ENCODE measurements at places on chromosomes 2 and 18. TPM values are rescaled to one million over a fixed set of nuclear protein-coding genes. Genes with fewer than 3 reads are reported as not detected.

Gene NMUR1
- total RNA-seq: not detected

Gene SLC5A7
- total RNA-seq: not detected

Gene ALPI
- not detected for total RNA-seq

Gene DYSF
- total RNA-seq: 3.8 TPM

Gene SETBP1
- total RNA-seq: 10.2 TPM

Gene IL1RL2
- total RNA-seq: not detected

Gene SLC23A3
- total RNA-seq: 1.6 TPM

Gene SLC39A6
- total RNA-seq: 20.6 TPM

Gene OTOS
- total RNA-seq: not detected

Gene PDE1A
- not detected for total RNA-seq

Gene INHA
- total RNA-seq: not detected

Gene INPP5D
- total RNA-seq: 38.6 TPM

Gene RPS27A
- 1,457 TPM for total RNA-seq

Gene HOXD13
- not detected for total RNA-seq

Gene WIPF1
- 361 TPM for total RNA-seq

Gene MAPRE3
- 1.6 TPM for total RNA-seq

Gene LIMS2
- total RNA-seq: 23.6 TPM

Gene FIGN
- not detected for total RNA-seq

Gene SERPINB2
- not detected for total RNA-seq

Gene KLHL14
- not detected for total RNA-seq

Gene ACADL
- not detected for total RNA-seq

Gene SULT1C2
- not detected for total RNA-seq

Gene CFAP210
- not detected for total RNA-seq

Gene MYOM1
- 1.0 TPM for total RNA-seq

Gene RFX8
- total RNA-seq: 0.18 TPM

Gene IFT172
- total RNA-seq: 12.1 TPM

Gene HOXD3
- total RNA-seq: not detected

Gene CPO
- not detected for total RNA-seq

Gene G6PC2
- not detected for total RNA-seq

Gene ATP6V1B1
- not detected for total RNA-seq

Gene ZNF396
- total RNA-seq: 0.38 TPM

Gene RNF138
- 86.0 TPM for total RNA-seq

Gene VWC2L
- total RNA-seq: not detected

Gene COL4A3
- not detected for total RNA-seq

Gene ABCG5
- total RNA-seq: not detected

Gene HOXD11
- not detected for total RNA-seq

Gene GPBAR1
- total RNA-seq: 0.16 TPM

Gene NIFK
- 115 TPM for total RNA-seq

Gene FSIP2
- not detected for total RNA-seq

Gene CYB5A
- 62.4 TPM for total RNA-seq

Gene FAM110C
- 0.79 TPM for total RNA-seq

Gene CFAP65
- not detected for total RNA-seq

Gene GAL3ST2
- 0.95 TPM for total RNA-seq

Gene NCKAP5
- not detected for total RNA-seq

Gene FEV
- total RNA-seq: not detected

Gene TPRKB
- 27.0 TPM for total RNA-seq

Gene TCF23
- not detected for total RNA-seq

Gene FBXO15
- total RNA-seq: 2.1 TPM

Gene TSHZ1
- total RNA-seq: 10.8 TPM

Gene LIPT1
- total RNA-seq: 3.3 TPM

Gene GAREM2
- 2.7 TPM for total RNA-seq

Gene RHBDD1
- total RNA-seq: 34.3 TPM

Gene ABCB11
- total RNA-seq: not detected

Gene ZNF892
- 3.3 TPM for total RNA-seq

Gene DTNB
- 29.1 TPM for total RNA-seq

Measured in activated CD8-positive, alpha-beta T cell treated with anti-CD3 and anti-CD28 coated beads for 36 hours (primary cell).